Lung (tissue), 17 donors: ENCODE measurements at places on chromosomes 2 and 18. TPM values are rescaled to one million over a fixed set of nuclear protein-coding genes. Genes with fewer than 3 reads are reported as not detected.

DNA sequence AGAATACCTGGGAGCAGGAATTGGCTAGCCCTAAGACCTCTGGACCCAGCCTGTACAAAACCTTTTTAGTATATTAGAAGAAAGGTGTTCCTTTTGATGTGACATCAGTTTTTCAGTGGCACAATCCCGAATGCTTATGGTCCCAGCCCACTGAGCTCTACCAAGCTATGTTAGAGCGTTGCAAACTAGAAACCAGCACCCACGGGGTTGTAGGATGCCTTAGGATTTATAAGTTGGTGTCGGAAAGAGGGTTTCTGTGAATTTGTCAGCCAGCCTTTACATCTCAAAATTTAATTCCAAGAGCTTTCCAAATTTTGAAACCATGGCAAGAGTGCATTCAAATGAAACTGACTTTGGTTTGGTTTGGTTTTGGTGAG, 499 bp upstream of the LMAN1 start:
- no peaks in the 10 kb centered on the region for H3K27me3 ChIP-seq
- peak overlapping the region; percentile 31 for H3K27ac ChIP-seq
- no peaks in the 10 kb centered on the region for H3K4me1 ChIP-seq
- H3K4me3 ChIP-seq = peak overlapping the region; percentile 68
- H3K36me3 ChIP-seq = peaks cover 6% of the 10 kb centered on the region
- no peak for DNase-seq

GRCh38 chr18:47970664-47971531, 40.4 kb upstream of the SMAD2 start:
- no peak overlapping the region for H3K4me3 ChIP-seq
- H3K27me3 ChIP-seq = no peaks in the 10 kb centered on the region
- H3K27ac ChIP-seq = no peak overlapping the region

DNA sequence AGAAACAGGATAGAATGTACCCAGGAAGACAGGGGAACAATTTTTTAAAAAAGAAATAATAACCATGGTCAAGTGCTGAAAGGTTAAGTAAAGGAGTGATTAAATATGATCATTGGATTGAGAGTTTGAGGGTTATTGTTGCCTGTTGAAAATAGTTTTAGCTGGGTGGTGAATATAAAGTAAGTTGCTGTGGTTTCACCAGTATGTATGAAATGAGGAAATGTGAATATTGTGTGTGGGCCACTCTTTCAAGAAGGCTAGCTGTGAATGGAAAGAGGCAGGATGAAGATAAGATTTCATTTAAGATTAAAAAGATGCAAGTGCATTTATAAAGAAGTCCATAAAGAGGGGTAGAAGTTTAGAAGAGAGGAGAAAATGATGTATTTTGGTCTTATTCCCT, 53.8 kb downstream of the GULP1 start:
- no peak for DNase-seq
- H3K4me1 ChIP-seq = peaks cover 15% of the 10 kb centered on the region
- H3K27me3 ChIP-seq = no peaks in the 10 kb centered on the region
- H3K27ac ChIP-seq = no peak overlapping the region

- peaks cover 14% of the 10 kb centered on the region for H3K4me1 ChIP-seq
- peak; percentile 57 for DNase-seq
- H3K4me3 ChIP-seq = no peak overlapping the region
- no peaks in the 10 kb centered on the region for H3K27me3 ChIP-seq
- no peaks in the 10 kb centered on the region for H3K36me3 ChIP-seq
Measured at GRCh38 chr2:143802242-143802641, 673.0 kb downstream of the ARHGAP15 start.

- no peaks in the 10 kb centered on the region for H3K4me1 ChIP-seq
- no peaks in the 10 kb centered on the region for H3K36me3 ChIP-seq
- DNase-seq = no peak
- H3K27ac ChIP-seq = no peak overlapping the region
- H3K27me3 ChIP-seq = no peaks in the 10 kb centered on the region
Measured at GRCh38 chr2:1793001-1793867, 48.9 kb upstream of the PXDN start.

- H3K4me1 ChIP-seq = peaks cover 86% of the 10 kb centered on the region
- DNase-seq = peak; percentile 96
- no peak overlapping the region for H3K4me3 ChIP-seq
- no peaks in the 10 kb centered on the region for H3K36me3 ChIP-seq
- H3K27ac ChIP-seq = peak overlapping the region; percentile 70
- no peaks in the 10 kb centered on the region for H3K27me3 ChIP-seq
Measured at GRCh38 chr18:59502274-59503175, 143.5 kb upstream of the LMAN1 start.

The ANKRD36C gene
- 23.2 TPM for total RNA-seq
